RPMI7951 (cell line): ENCODE measurements at places on chromosomes 2 and 18. TPM values are rescaled to one million over a fixed set of nuclear protein-coding genes. Genes with fewer than 3 reads are reported as not detected.

The CBLN2 gene
- not detected in 2 replicates for total RNA-seq

The GPC1 gene
- 13.9 and 24.1 TPM in 2 replicates for total RNA-seq

The MC5R gene
- 0.49 TPM in 1 of 2 replicates, not detected in the other for total RNA-seq

DNA sequence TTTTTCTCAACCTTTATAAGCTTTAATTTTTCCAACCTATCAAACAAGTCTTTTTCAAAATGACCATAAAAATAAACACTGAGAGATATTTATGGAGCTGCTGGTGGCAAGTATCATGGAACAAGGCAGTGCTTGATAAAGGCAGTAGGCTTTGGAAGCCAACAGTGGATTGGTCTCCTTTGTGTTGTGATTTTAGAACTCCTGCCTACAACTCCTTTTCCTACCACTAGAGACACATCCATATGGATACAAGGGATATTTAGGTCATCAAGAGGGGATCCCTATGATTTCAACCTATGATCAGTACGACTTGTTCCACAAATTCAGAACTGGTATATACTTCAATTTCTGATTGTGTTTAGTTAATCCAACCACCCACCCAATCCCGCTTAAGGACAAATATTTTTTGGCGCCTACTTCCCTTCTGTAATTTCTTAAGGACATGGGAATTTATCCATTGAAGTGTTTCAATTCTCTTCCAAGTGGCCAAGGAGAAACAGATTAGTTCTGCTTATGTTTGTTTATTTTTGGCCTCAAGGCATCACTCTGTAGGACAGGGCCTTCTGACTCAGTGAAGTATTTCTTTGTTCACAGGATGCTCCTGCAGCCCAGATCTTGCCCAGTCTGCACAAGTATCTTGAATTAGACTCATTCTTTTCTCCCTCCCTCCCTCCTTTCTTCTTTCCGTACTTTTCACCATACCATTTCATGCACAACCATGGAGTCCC is 2119.6 kb upstream of the PIK3C3 start:
- peak; percentile 47 for DNase-seq

GRCh38 chr2:121698318-121698930 is 38.3 kb downstream of the NIFK start:
- DNase-seq = no peak

- no peak for DNase-seq
These were observed 69.9 kb downstream of the RTTN start for GRCh38 chr18:70135604-70136003.

GRCh38 chr2:26033270-26033817 is 540 bp upstream of the RAB10 start:
- peak; percentile 86 for DNase-seq

The TSGA10 gene
- total RNA-seq = 2.8 and 3.6 TPM in 2 replicates

- DNase-seq = no peak
These were observed 57.7 kb downstream of the PDCL3 start for GRCh38 chr2:100620481-100620880.

- peak; percentile 45 for DNase-seq
These were observed 21.7 kb upstream of the LCLAT1 start for GRCh38 chr2:30425326-30425725.

- DNase-seq = no peak
These were observed 75.3 kb downstream of the HRH4 start for GRCh38 chr18:24535527-24536295.

GRCh38 chr18:63683890-63684289 is 18.9 kb upstream of the SERPINB11 start:
- DNase-seq = no peak

GRCh38 chr2:3403587-3404334 is 24.3 kb downstream of the TRAPPC12 start:
- DNase-seq = no peak

The DSG1 gene
- not detected in 2 replicates for total RNA-seq

DNA sequence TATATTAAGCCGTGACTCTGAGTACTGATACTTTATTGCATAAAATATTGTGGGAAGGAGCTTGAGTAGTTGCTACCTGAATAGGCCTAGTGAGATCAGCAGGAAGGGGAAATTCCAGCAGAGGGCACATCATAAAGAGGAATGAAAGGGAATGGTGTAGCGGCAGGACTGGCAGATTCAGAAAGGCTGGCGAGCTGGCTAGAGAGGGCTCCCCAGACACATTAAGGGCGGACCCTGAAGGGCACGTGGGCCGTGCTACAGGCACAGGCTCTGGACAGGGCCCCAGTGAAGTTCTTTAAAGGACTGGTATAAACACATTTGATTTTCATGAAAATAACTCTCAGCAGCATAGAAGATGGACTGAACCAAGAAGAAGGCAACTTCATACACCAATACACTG is 43.0 kb downstream of the PTPN2 start:
- no peak for DNase-seq

- peak; percentile 96 for DNase-seq
These were observed 30.3 kb upstream of the B3GNT7 start for GRCh38 chr2:231364961-231365810.

The ESPNL gene
- total RNA-seq = under 0.01 TPM in 1 of 2 replicates, not detected in the other

The ASIC4 gene
- 0.10 TPM in 1 of 2 replicates, not detected in the other for total RNA-seq

DNA sequence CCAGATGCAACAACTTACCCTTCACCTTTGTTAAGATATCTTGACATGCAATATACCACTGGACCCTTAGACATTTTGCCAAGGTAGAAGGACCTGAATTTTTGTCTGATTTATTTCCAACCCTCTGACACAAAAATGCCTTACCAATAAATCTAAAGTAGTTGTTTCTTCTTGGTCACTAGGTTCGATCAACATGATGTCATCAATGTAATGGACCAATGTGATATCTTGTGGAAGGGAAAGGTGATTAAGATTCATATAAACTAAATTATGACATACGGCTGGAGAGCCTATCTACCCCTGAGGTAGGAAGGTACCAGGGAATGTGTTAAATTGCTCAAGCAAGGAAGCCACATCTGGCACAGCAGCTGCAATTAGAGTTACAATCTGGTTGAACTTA is 67.7 kb upstream of the SERPINE2 start:
- DNase-seq = no peak

The FAM110C gene
- not detected in 2 replicates for total RNA-seq

DNA sequence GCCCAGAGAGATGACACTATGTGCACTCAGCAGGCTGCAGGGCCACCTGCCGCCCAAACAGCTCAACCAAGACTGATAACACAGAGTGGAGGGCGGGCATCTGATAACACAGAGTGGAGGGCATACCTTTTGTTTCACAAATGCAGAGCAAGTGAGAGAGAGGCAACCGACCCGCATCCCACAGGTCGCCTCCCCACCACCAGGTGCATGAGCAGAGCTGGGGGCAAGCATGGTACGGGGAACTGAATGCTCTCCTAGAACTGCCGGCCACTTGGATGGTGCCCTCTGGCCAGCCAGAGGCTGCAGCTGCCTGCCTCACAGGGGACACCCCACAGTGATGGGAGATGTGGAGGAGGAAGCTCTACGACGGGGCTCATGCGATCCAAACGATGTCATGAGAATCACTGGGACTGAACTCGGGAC is 49.5 kb downstream of the ANO7 start:
- DNase-seq = no peak

- DNase-seq = no peak
These were observed 728 bp downstream of the NAPG start for GRCh38 chr18:10526561-10526949.

DNA sequence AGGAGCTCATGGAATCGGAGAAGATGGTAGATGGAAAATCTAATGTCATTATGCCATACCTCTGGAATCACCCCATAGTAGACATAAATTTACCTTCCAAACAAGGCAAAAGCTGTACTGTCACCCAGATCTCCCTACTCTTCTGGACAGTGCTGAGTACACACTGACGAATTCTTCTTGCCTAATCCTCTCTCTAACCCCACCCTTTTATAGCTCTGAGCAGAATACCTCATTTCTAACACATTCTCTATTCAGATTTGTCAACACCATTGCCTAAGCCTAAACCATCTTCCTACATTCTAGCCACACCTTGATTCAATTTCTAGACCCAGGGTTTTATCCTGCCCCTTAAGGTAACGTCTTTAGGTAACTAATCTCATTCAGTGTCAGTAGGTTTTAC is 321.0 kb upstream of the NRP2 start:
- DNase-seq = no peak

DNA sequence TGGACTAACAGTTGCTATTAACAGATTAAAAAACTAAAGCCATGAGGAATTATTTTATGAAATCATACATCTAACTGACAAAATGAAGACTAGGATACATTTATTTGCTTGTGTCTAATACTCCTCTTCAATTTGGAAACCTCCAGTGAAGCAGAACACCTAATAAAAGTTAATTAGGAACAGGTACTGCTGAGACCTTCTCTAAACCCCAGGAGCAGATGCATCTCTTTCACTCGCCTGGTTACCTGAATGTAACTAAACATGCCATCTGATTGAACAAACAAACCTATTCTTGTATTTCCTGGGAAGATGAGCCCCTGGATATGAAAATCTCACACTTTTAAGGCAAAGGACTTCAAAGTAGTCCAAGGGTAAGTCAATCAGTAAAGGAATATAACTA is 898.2 kb downstream of the NRXN1 start:
- no peak for DNase-seq

The CNGA3 gene
- total RNA-seq = not detected in 2 replicates

GRCh38 chr18:24536326-24536725 is 75.9 kb downstream of the HRH4 start:
- no peak for DNase-seq

The UPP2 gene
- not detected in 2 replicates for total RNA-seq

- no peak for DNase-seq
These were observed 45.5 kb downstream of the EML4 start for GRCh38 chr2:42214669-42215068.

- peak; percentile 26 for DNase-seq
These were observed 46.3 kb downstream of the COPS8 start for GRCh38 chr2:237131749-237132533.

The INPP1 gene
- total RNA-seq = 13.3 and 13.5 TPM in 2 replicates

DNA sequence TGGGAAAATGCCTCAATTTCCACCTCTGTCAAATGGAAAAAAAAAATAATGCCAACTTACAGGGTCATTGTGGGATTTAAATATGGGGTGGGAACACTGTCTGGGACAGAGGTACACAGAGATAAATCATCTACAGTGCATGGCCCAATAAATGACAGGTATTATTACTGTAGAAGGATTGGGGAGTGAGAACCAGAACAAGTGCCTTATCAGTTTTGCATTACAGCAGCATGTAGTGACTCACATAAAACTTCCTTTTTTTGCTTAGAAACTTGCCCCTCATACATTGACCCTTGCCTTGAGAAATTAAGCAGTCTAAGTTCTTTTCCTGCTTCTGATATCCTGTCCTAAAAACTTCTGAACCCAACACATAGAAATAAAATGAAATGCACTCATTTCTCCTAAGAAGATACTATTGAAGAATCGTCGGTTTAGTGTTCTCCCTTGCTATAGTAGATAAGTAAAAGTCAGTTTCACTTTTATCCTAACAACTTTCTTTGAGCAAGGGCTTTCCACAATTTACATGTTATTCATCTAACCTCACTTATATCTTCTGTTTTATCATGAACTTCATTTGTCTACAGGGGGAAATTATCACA is 121.0 kb upstream of the HAAO start:
- DNase-seq = no peak

The PLEK gene
- total RNA-seq = not detected in 2 replicates

DNA sequence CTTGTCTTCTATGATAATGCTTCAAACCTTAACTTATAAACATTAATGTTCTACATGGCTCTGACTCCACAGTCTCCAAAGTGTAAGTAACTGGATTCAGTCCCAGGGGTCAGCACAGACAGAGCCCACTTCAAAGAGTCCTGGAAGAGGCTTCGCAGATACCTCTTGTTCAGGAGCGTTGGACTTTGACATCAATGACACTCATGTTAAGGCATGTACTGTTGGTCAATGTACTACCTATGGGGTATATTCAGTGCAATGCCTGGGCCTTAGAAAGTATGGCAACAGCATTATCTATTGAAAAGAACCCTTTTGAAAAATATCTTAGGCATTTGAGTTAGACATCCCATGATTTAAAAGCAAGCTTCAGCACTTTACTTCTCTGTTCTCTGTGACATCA is 143.1 kb downstream of the GRB14 start:
- no peak for DNase-seq

- no peak for DNase-seq
These were observed 968.5 kb downstream of the BCL11A start for GRCh38 chr2:59584958-59585357.

DNA sequence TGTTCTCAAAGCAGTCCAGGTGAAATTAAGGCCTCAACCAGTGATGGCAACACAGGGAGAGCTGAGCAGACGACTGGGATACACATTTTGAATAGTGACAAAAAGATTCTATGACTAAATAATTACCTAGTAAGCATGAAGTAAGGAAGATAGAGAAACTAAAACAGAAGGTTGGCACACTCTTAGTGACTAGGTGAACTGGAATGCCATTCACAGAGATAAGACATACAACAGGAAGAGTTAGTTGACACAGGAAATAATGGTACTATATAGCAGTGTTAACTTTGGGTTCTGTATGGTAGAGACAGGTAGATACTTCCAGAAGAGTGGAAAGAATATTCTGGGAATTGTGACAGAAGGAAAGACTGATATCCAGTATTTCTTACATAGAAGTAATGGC is 181.8 kb upstream of the NT5C1B start:
- DNase-seq = no peak

- peak; percentile 100 for DNase-seq
These were observed 14.9 kb downstream of the ITGA6 start for GRCh38 chr2:172442072-172442895.

- DNase-seq = no peak
These were observed 37.9 kb downstream of the LNPK start for GRCh38 chr2:175964195-175964594.

DNA sequence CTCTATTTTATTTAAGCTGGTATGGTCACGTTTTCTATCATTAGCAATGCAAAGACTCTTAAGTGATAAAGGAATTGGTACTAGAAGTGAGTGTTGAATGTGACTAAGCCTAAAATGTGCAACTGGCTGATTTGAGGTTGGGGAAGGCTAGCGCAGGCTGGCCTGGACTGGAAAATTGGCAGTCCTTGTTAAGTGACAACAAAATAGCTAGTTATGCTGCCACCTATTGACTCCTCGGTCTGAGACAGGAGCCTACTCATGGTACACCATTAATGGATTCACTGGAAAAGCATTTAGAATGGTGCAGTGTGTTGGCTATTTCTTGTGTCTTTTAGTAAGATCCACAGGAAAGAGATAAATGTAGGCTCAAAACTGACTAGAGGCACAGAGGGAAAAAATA is 5.7 kb upstream of the WIPF1 start:
- DNase-seq = peak; percentile 82

The GREB1L gene
- total RNA-seq = 0.24 TPM in 1 of 2 replicates, not detected in the other

DNA sequence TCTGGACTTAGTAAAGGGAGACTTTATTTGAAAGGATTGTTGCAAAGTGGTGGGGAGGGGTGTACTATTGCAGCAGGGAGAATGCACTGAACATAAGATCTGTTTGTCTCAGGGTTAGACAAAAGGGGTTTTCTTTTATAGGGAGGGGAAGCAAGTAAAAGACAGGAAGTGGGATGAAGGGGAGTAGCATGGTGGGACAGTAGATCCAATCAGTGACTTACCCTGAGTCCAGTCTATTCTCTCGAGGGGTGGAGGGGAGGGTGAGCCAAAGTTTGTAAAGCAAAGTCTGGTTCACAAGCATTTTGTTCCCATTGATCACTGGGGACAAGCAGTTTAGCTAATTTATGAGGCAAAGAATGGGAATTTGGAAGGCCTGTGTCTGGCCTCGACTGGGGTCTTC is 35.0 kb upstream of the CYP27C1 start:
- peak; percentile 35 for DNase-seq

GRCh38 chr18:25805323-25805722 is 285.1 kb downstream of the SS18 start:
- peak; percentile 84 for DNase-seq

The PASK gene
- 4.8 and 6.3 TPM in 2 replicates for total RNA-seq

- no peak for DNase-seq
These were observed 82.1 kb downstream of the RNF144A start for GRCh38 chr2:6999211-6999877.
